ENCODE measurements at places on chromosomes 12 and 14.

DNA sequence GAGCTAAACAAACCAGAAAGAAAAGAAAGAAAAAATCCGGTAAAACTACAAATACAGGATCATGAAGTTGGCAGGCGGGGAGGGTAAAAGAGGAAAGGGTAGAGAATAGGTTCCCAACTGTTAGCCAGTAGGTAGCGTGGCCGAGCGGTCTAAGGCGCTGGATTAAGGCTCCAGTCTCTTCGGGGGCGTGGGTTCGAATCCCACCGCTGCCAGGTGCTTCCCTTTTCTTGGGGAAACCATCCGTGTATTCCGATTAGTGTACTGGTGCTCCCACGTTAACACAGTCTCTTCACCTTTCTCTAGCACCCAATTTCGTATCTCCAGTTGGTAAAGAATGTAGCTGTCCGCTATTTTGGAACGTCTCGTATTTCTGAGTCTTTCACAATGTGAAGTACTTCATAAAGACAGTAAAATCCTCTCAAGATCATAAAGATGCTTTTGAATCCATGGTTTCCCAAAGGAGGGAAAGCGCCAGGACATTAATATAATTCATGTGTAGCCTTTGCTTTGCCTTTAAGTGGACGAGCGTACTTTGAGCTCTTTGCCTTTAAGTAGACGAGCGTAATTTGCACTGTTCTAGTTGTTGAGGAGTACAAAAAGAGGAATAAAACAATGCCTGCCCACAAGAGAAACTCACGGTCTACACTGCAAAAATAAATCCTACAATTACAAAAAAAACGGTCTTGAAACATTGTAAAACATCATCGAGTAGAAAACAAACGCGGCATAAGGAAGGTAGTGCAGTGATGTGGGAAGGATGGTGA, 19.0 kb upstream of the RNASE12 start:
- peak; percentile 85 for DNase-seq

DNA sequence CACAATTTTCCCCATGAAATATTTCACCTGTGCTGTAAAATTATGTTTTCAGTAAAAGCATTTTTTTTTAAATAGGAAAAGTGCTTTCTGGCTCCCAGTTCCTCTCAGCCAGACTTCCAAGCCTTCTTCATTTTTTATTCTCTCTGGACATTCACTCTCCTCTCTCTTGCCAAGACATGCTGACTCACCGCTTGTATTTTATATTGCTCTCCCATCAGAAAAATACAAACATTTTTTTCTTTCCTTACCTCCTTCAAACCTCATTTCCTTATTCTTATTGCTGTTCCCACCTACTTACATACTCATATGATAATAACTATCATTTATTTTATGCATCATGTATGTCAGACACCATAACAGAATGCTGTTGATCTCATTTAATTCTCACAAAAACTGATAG, 37.7 kb upstream of the ZNF641 start:
- DNase-seq, result no peak

GRCh38 chr14:99593971-99594841, 9.8 kb downstream of the CCDC85C start:
- no peak for DNase-seq

DNA sequence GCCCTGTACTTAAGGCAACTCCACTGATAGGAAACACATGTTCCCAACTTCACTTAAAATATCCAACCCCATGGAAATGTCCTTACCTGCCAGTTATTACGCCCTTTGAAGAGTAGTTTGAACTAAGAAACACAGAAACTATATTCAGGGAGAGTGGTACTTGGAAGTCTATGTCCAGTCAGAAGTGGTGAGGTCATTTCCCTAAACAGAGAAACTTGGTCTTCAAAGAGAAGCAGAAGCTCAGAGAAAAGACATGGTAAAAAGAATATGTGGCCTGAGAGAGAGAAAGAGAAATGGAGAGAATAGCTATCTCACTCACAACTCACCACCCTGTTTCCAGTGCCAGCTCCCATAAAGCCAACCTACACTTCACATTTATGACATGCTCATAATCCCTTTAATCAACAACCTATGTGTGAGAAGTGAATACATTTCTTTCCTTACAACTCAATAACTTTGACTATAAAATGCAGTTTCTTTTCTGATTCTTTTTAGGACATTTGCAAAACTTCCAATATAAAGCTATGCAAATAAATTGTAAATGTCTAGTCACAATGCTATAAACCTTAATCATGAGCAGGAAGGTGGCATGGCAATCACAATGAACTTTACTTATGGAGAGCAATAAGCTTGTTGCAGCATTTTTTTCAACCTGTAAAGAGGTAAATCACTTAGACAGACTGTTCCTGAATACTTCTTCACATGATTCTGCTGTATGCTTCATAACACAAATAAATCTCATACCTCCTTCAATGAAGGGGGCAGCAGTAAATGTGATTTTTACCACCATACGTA, 67.1 kb downstream of the CPNE8 start:
- DNase-seq, result no peak

GRCh38 chr14:100330388-100330931, 7.3 kb downstream of the SLC25A47 start:
- no peak for DNase-seq

DNA sequence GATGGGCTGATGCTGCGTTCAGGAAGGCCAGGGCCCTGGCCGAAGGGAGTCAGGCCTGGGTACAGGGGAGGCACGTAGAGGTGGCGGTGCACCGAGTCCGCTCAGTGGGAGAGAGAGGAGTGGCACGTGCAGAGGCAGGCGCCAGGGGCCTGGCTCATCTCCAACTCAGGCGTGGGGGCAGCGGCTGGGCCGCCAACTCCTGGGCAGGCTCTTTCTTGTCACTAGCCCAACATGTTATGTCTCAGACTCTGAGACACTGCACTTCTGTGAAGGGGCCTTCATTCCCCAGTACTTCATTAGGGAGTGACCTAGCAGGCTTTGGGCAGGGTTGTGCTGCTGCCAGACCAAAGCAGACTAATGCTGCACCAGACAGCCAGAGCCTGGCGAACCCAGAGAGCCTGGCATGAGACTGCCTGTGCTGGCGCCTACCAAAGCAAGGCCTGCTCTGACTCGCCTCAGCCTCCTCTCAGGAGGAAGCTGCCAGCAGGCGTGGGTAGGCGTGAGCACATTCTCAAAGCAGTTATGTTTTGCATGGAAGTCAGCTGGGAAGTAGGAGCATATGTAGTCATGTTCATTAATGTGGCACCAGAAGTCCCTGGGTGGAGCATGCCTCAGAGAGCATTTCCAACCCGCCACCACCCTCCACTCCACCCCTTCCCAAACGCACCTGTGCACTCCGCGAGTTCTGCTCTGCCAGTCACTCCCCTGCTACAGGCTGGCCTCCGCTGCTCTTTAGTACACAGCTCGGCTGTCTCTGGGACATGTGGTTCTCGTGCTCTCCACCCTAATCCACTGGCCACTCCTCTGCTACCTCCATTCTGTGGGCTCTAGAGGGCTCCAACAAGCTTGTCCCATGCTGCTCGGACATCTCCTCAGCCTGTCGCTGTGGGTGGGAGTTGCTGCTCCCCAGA, 9.7 kb downstream of the CKB start:
- no peak for DNase-seq

- DNase-seq, result no peak
Measured at GRCh38 chr12:3881281-3881950, 8.2 kb upstream of the PARP11 start.

DNA sequence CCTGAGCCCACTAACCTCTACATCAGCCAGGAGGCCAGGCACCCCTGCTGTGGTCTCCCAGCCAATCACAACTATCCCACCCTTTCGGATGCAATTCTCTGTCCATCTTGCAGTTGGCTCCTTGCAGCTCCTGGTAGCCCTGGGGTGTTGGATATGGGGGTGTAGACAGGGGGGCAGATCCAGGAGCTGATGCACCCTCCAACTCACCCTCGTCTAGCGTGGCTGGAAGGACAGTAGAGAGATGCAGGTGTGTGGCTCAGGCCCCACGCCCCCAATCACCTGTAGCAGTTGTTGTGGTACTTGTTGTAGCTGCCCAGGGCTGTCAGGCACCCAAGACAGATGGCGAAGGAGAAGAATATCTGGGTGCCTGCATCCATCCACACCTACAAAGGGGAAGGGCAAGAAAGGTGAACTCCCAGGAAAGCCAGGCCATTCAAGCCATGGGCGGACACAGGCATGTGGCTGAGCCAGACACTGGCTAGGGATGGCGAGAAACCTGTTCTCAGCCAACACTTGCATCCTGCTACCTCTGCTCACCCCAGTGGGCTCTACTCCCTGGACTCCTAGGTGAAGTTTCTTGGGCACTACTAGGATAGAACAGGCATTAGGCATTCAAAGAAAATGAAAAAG, 13.4 kb upstream of the SLC6A12 start:
- no peak for DNase-seq

- peak; percentile 75 for DNase-seq
Measured at GRCh38 chr12:47819896-47820630, at the start of gene HDAC7. TSS of gene HDAC7 (minus strand) at chr12:47819903. CDS start at chr12:47819785, 118 bp downstream.

DNA sequence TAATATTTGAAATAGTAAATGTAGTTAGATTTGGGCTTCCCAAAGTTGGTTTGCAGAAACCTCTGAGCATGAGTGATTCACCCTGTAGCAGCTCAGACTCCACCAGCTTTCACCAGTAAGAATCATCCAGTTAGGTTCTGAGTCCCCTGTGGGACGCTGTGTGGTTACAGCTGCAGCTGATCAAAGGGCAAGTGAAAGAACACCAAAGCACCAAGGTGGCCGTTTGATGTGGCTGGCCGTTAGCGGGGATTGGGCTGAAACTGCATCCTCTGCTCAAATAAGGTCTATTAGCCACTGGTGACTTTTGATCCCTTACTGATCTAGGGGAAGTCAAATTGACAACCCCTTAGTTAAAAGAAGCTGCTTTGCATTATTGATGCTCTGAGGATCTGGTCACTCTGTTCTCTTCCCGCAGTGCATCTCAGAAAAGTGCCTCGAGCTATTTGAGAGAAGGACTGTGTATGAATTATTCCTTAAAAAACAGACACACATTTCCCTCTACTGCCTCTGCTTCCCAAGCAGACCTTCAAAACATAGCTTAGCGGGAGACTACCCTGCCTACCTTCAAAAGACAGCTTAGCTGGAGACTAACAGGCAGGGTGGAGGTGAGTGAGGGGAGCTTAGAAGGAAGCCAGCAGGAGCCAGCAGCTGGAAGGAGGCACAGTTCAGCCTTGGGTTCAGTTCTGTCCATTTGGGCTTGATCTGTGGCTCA, 3.7 kb downstream of the ABHD12B start:
- DNase-seq, result peak; percentile 96

DNA sequence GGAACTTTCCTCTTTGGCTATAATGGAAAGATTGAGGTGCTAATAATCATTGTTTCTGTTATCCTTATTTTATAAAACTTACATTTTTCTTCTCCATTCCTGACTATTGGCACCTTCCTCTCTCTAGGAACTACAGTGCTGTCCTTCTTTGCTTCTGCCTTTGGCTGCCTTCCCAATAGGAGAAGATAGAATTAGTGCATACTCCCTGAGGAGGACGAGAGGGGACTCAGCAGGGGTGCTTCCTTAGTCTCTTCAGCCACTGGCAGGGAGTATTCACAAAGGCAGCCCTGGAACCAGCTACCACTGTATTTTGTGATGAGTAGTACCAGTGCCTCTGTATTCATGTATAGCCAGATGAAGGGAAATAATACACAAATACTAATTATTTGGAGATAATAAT, 208.5 kb downstream of the FOXG1 start:
- DNase-seq, result no peak

DNA sequence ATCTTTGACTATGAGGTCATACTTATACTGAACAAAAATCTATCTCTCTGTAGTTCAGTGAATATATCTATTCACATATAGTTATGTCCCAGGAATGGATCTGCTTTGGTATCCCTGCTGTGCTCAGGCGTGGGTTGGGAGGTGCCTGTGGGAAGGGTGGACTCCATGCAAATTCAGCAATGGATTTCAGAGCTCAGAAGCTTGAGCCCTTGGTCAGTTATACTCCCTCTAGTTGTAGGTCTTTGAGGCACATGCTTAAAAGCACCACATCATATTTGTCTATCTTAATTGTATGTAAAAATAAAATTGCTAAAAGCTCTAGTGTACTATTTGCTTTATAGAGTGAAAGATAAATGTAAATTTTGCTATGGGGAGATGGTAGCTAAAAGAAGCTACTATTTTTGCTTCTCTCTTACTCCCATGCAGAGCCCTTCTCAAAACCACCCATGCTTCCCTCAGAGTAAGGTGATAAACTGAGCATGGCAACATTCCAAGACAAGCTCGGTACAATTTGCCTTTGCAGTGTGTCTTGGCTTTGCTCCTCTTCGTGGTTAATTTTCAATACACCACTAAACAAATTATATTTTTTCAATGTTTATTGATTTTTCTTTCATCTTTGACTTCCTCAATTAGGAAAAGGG, 54.9 kb downstream of the SLC16A7 start:
- DNase-seq, result no peak

- DNase-seq, result no peak
Measured at GRCh38 chr12:122880155-122880667, 15.7 kb downstream of the VPS37B start.

DNA sequence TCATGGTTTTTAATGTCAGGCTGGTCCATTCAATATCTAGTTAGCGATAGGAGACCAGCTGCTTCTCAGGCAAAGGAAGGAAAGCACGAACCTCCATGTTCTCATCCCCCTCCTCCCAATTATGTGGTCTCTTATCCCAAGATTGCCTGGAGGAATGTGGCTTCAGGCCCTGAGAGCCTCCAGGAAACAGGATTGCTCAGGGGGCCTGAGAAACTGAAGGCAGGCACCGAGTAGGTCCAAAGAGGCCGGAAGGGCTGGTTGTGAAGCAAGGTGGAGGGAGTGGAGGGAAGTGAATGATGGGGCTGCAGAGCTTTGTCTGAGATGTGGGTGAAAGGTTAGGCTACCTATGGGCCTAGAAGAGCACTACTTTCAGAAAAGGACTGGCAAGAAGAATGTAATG, 188.2 kb upstream of the DDHD1 start:
- no peak for DNase-seq

- DNase-seq, result no peak
Measured at GRCh38 chr12:80317307-80317706, 126.7 kb upstream of the PTPRQ start.

DNA sequence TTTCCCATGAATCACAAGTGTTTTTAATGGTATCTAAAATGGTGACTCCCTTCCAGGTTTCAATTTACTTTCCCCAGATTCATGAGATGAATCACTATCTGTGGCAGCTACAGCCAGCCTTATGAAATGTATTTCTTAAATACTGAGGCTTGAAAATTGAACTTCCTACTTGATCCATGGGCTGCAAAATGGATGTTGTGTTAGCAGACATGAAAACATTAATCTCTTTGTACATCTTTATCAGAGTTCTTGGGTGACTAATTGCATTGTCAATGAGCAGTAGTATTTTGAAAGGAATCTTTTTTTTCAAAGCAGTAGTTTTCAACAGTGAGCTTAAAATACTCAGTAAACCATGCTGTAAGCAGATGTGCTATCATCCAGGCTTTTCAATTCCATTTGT, 250.8 kb downstream of the SLC6A15 start:
- no peak for DNase-seq
